NCI-H1930 (cell line): ENCODE measurements at places on chromosomes 3 and 15.

DNA sequence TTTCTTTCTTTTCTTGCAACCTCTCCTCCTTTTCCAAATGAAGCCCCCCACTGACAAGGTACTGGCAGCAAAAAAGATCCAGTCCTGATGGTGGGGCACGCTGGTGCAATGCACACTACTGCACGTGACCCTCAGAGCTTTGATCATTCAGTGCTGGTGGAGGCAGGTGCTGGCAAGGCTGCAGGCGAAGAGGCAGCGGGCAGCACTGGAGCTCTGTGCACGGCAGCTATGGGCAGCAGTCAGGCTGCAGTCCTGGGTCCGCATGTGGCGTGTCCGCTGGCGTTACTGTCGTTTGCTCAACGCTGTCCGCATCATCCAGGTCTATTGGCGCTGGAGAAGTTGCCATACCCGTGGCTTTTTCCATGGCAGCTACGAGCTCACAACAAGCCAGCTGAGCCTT lies 40.1 kb upstream of the IQCF6 start:
- no peak for DNase-seq

- DNase-seq = no peak
Observed at GRCh38 chr3:195512798-195513345, 30.3 kb downstream of the PPP1R2 start.

- DNase-seq = no peak
Observed at GRCh38 chr3:141845407-141846049, 30.9 kb upstream of the ATP1B3 start.

- no peak for DNase-seq
Observed at GRCh38 chr3:71054312-71054711, 529.2 kb downstream of the FOXP1 start.
